Liver (tissue), 10 donors: ENCODE measurements at places on chromosomes 2 and 18. TPM values are rescaled to one million over a fixed set of nuclear protein-coding genes. Genes with fewer than 3 reads are reported as not detected.

Gene SIX2
- not detected for polyA plus RNA-seq

Gene CPO
- 0.07 TPM for polyA plus RNA-seq

DNA sequence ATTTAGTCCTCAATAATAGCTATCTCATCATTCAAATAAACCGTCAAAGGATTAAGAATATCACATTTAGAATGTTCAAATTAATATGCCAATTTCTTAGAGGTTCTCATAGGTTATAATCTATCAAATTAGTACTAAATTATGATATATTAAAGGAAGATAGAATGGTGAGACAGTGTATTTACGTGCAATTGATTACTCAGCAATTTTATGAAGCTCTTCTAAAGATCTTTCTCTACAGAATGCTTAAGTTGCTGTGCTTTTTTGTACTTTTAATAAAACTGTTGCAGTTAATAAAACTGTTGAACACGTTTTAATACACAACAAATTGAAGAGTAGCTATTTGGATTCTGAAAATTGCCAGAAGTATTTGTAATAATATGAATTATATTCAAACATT is 39.0 kb downstream of the RELCH start:
- DNase-seq = no peak
- H3K4me1 ChIP-seq = no peaks in the 10 kb centered on the region
- H3K4me3 ChIP-seq = no peak overlapping the region
- H3K36me3 ChIP-seq = peaks cover 22% of the 10 kb centered on the region
- H3K27me3 ChIP-seq = no peaks in the 10 kb centered on the region
- H3K27ac ChIP-seq = no peak overlapping the region

- no peaks in the 10 kb centered on the region for H3K36me3 ChIP-seq
- H3K27me3 ChIP-seq = no peaks in the 10 kb centered on the region
- peaks cover 6% of the 10 kb centered on the region for H3K4me1 ChIP-seq
- no peak overlapping the region for H3K27ac ChIP-seq
- no peak for DNase-seq
- no peak overlapping the region for H3K4me3 ChIP-seq
These were observed 49.4 kb downstream of the TSPYL6 start for GRCh38 chr2:54206596-54206995.

DNA sequence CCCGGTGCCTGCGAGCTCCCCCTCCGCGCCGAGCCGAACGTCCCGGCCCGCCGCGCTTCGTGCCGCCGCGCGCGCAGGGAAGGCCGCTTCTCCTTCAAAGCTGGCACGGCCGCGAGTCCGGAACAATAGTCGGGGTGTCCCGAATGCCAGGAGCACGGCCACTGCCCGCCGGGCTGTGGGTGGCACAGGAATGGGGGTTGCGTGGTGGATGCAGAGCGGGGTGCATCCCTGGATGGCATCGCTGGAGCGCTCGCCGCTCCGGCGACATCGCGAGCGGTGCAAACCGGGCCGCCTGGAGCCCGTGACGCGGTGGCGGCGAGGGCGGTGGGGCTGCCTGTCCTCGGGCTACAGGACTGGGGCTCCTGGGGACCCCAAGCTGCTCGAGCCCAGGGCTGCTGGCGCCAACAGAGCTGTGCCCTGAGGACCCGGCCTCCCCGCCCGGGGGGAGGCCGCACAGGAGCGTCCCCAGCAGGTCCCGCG is 1.1 kb upstream of the SATB2 start:
- peak overlapping the region; percentile 50 for H3K27ac ChIP-seq
- H3K4me1 ChIP-seq = peaks cover 58% of the 10 kb centered on the region
- peaks cover 20% of the 10 kb centered on the region for H3K27me3 ChIP-seq
- peak; percentile 40 for DNase-seq

DNA sequence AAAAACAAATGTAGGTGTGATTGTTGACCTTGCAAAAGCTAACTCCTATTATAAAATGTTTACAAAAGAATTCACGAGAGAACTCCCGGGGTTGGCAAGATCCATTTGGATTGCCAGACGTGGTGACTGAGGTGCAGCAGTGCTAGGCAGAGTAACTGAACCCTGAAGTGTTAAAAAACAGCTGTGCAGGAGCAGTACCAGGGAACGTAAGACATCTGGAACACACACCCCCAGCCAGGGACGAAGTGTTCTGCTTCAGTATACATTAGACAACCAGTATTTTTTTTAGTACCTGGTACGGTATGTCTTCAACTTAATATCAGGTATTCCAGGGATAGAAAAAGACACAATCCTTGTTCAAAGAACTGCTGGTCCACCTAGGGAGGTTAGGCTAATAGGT is 272.1 kb upstream of the EPAS1 start:
- H3K27ac ChIP-seq = no peak overlapping the region
- H3K36me3 ChIP-seq = peaks cover 3% of the 10 kb centered on the region
- peaks cover 2% of the 10 kb centered on the region for H3K4me1 ChIP-seq
- no peak for DNase-seq
- no peaks in the 10 kb centered on the region for H3K27me3 ChIP-seq

Gene GPR35
- 0.38 TPM for polyA plus RNA-seq

Gene IL36G
- not detected for polyA plus RNA-seq

GRCh38 chr2:8774371-8774770 is 63.0 kb downstream of the KIDINS220 start:
- no peaks in the 10 kb centered on the region for H3K27me3 ChIP-seq
- H3K4me1 ChIP-seq = no peaks in the 10 kb centered on the region
- no peak overlapping the region for H3K27ac ChIP-seq
- no peak overlapping the region for H3K4me3 ChIP-seq
- peaks cover 47% of the 10 kb centered on the region for H3K36me3 ChIP-seq

- peak overlapping the region; percentile 4 for H3K27ac ChIP-seq
- H3K4me3 ChIP-seq = no peak overlapping the region
- peaks cover 1% of the 10 kb centered on the region for H3K4me1 ChIP-seq
These were observed 95.9 kb upstream of the GRB14 start for GRCh38 chr2:164717000-164717803.

Gene EMILIN2
- 0.58 TPM for polyA plus RNA-seq

Gene FKBP7
- polyA plus RNA-seq = 2.8 TPM

DNA sequence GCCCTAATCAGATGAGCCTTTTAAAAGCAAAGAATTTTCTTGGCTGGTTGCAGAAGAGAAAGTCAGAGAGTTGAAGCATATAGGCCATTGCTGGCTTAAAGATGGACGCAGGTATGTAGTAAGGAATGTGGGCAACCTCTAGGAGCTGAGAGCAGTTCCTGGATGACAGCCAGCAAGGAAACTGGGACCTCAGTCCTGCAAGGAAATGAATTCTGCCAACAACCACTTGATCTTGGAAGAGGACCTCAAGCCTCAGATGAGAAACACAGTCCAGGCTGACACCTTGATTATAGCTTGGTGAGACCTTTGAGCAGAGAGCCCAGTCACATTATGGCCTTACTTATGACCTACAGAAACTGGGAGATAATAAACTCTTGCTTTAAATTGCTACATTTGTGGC is 15.7 kb downstream of the PHOSPHO2 start:
- no peak overlapping the region for H3K4me3 ChIP-seq
- H3K27me3 ChIP-seq = no peaks in the 10 kb centered on the region
- H3K36me3 ChIP-seq = no peaks in the 10 kb centered on the region
- no peak overlapping the region for H3K27ac ChIP-seq
- no peak for DNase-seq
- peaks cover 2% of the 10 kb centered on the region for H3K4me1 ChIP-seq
